GM20000 (cell line): ENCODE measurements at places on chromosomes 7 and 10.

- DNase-seq = no peak
Observed at GRCh38 chr10:43076311-43076875, 476 bp upstream of the RET start.

- peak; percentile 12 for DNase-seq
Observed at GRCh38 chr10:130188195-130189175, 52.3 kb downstream of the GLRX3 start.

DNA sequence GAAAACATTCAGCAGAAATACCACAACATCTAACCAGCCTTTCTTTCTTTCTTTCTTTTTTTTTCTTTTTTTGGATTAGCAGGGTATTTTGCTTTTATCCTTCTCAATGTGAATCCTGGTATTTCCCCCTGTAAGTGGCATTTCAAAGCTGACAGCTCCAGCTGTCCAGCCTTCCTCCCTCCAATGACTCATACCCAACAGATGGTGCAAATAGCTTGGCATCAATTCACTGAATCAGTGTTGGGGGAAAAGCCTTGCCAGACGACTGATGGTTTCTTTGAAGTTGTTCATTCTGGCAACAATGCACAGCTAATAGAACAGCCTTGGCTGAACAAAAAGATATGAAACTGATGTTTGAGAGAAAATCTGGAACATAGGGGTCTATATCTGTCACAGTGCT is 316.8 kb upstream of the STEAP1 start:
- no peak for DNase-seq

GRCh38 chr7:17530244-17530643 is 231.8 kb downstream of the AHR start:
- no peak for DNase-seq
